ENCODE measurements at places on chromosomes 4 and X.
A peak's percentile ranks its signal among the peaks of the same experiment; 100 is the strongest.

- DNase-seq = no peak
Measured at GRCh38 chrX:41490446-41490845, 43.3 kb downstream of the NYX start.

- DNase-seq = no peak
Measured at GRCh38 chr4:185101354-185101890, 41.6 kb upstream of the SLC25A4 start.

DNA sequence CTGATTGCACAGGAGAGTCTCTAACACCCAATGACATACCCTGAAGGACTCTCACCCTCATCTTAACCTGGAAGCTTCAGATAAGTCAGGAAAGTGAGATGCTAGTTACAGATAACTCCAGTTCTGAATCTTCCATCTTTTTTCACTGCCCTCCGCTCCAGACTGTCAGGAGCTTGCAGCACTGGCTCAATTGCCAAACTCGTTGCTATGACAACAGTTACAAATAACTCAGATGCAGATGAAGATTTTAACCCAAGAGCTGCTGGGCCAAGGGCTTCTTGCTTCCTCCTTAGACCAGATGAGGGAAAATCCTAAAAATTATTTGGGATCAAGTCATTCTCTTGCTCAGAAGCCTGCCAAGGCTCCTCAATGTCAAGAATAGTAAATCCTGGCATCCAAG is 109.1 kb upstream of the HUWE1 start:
- DNase-seq = no peak

GRCh38 chr4:43843501-43843900 is 605.1 kb downstream of the KCTD8 start:
- DNase-seq = no peak

GRCh38 chrX:71606536-71607216 is 11.6 kb downstream of the CXCR3 start:
- DNase-seq = peak; percentile 46

- DNase-seq = peak; percentile 82
Measured at GRCh38 chrX:47581731-47582647, at the start of gene TIMP1. Gene TIMP1 (plus strand): TSS chrX:47582436. CDS start chrX:47583416, 980 bp downstream.

DNA sequence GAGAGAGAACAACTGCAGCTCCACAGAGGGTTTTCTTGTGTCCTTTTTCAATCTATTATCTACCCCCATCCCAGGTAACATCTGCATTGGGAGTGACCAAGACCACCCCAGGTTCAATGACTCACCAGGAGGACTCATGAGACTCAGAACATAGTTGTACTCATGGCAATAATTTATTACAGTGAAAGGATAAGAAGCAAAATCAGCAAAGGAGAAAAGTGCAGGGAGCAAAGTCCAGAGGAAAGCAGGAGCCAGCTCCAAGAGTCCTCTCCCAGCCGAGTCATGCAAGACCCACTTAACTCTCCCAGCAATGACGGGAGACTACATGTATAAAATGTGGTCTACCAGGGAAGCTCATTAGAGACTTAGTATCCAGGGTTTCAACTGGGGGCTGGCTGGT is 129.5 kb upstream of the RBPJ start:
- DNase-seq = no peak

- no peak for DNase-seq
Measured at GRCh38 chr4:6622744-6623143, 17.7 kb upstream of the MRFAP1 start.

DNA sequence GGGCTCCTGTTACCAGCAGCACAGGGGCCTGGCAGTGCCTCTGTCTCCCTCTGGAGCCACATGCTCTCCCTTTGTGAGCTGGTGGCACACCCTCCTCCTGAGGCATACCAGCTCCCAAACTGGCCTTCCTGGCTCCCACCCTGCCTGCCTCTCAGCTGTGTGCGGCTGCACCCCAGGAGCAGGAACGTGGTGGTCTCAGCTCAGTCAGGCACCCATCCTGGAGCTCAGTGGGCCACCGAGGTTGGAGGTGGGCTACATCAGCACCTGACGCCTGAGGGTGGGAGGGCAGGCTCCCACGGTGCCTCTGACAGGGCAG is 85.9 kb upstream of the NKX1-1 start:
- DNase-seq = no peak

DNA sequence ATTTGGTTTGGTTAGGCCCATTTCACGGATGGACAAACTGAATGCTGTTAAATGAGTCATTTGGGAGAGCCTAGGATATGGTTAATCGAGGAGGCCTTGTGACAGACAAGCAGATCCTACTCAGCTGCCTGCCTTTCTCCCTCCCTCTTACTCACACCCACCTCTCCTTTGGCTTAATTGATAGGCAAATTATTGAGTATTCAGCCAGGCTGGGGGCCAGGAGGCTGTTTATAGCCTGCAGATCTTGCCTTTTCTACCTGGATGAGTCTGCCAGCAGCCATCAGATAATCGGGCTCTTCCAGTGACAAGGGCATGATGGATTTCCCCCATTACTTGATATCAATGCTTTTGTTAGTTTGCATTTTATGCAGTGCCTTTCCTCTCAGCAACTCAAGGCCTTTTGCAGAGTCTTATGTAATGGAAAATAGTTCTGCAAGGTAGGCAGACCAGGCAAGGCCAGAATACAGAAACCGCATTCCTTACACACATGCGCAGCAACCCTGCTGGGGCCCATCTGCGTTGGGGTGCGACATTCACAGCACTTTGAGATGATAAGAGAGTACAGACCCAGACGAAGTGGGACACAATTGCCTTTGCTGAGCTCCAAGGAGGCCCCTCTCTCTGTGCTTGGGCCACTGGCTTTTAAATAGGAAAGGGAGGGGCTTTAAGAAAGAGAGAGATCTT is 96.2 kb upstream of the ATP6AP2 start:
- no peak for DNase-seq

- no peak for DNase-seq
Measured at GRCh38 chr4:67521506-67521905, 23.8 kb downstream of the CENPC start.

DNA sequence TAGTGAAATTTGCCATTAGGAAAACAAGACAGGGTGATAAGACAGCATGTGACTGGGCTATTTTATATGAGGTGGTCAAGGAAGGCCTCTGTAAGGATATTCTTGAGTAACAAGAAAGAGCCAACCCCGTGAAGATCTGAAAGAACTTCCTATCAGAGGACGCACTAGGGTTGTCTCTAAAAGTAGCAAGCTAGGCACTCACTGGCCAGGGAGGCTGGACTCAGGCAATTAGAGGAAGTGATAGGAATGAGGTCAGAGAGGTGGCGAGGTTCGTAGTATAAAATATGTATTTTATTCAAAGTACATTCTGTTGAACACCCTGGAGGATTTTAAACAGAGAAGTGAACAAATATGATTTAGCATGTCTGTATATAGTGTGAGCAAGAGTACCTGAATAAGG is 4.6 kb downstream of the BMPR1B start:
- DNase-seq = no peak

- DNase-seq = no peak
Measured at GRCh38 chr4:79399076-79399475, 9.0 kb downstream of the GK2 start.

DNA sequence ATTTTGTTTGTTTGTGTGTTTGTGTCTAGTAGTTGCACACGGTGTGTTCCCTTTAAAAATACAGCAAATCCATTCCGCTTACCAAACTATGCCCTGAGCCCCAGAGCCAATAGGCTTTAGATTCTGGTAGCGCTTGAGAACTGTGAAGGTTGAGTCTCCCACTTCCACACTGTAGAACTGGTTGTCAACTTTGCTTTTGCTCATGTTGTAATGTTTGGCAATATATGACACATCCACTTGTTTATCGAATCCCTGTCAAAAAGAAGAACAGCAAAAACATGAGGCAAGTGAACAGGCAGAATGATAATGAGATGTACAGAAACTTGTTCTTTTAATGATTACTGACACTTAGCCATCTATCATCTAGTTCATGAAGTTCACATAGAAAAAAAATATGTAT is 200.6 kb downstream of the MAPK10 start:
- DNase-seq = no peak

GRCh38 chr4:83771113-83771705 is 235.3 kb downstream of the GPAT3 start:
- no peak for DNase-seq

- DNase-seq = peak; percentile 21
Measured at GRCh38 chr4:39043861-39044363, 11.7 kb upstream of the TMEM156 start.

DNA sequence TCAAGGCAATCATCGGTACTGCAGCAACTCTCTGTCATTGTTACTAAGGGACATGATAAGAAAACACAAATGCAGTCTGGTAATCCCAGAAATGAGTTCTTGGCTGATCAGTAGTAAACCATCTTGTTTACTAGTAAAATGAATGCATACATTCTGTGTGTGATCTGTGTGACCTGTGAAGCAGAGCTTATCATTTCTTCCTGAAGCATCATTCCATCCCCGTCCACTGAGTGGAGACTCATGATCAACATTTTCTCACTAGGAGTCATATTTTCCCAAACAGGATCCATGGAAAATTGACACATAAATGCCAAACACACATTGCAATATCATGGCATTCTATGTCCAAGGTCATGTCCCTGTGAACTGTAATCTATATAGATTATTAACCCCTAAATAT is 226.1 kb downstream of the ANKRD50 start:
- DNase-seq = no peak

DNA sequence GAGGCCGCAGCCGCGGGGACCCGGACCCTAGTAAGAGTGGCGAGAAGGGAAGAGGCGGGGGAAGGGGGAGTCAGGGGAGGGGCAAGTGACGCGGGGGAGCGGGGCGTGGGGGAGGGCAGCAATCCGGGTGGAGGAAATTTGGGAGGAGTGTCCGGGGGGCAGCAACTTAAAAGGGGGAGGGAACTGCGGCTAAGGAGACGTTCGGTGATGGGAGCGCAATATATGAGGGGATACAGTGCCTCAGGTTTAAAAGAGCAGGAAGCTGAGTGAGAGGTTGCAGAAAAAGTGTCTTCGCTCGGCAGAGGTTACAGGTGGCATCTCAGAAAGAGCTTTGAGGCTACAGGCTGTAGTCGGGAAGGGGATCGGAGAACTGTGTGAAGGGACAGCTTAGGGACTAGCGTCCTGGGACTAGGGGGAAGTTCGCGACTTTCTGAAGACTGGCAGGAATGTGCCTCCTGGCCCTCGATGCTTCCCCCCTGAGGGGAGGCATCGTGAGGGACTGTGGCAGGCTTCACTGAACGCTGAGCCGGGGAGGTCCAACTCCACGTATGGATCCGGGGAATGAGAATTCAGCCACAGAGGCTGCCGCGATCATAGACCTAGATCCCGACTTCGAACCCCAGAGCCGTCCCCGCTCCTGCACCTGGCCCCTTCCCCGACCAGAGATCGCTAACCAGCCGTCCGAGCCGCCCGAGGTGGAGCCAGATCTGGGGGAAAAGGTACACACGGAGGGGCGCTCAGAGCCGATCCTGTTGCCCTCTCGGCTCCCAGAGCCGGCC is 519 bp downstream of the FOXO4 start:
- no peak for DNase-seq

DNA sequence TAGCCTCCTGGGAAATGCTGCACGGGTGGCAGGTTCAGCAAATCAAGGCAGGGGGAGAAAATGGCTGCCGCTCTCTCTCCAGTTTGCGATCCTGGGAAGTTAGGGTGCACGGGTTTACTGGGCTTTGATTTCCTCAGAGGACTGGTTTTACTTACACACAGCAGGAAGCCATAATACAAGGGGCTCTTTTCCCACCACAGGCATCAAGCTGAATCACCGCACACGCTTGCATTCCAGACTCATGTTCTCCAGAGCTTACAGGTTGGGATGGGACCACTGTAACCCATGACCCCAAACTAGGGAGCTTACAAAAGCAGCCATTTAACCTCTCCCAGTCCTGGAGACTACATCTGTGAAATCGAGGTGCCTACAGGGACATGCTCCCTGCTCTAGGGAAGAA is 159.8 kb downstream of the DHRSX start:
- DNase-seq = no peak

- no peak for DNase-seq
Measured at GRCh38 chrX:71118985-71119535, 664 bp downstream of the MED12 start.

- no peak for DNase-seq
Measured at GRCh38 chrX:8805974-8806373, 4.8 kb upstream of the FAM9A start.

- DNase-seq = no peak
Measured at GRCh38 chrX:43644124-43644701, 11.9 kb upstream of the MAOA start.

DNA sequence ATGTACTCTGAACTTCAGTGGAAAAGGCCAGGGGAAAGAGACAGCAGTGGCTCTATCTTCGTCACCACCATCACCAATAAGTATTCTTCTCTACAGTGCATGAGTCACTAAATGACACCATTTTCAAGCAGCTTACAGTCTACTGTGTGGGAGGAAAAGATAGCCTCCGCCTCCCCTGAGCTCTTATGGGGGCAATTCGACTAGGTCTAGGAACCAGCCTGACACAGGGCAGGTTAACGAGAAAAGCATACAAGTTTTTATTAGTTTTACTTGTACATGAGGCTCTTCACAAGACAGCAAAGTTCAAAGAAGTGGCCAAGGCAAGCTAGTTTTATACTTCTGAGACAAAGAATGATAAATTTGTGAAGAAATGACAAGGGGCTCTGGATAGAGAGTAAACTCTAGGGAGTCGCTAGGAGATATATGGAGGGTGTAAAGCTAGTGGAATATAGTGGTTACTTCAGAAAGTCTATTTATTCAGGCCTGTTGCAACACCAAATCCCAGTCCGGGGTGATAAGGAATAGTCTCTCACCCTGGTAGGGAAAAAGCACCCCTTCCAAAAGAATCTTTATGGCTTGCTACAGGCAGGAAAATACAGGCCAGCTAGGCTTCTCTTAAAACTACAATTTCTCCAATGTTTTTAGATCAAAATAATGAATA is 49.7 kb downstream of the SCD5 start:
- DNase-seq = no peak

DNA sequence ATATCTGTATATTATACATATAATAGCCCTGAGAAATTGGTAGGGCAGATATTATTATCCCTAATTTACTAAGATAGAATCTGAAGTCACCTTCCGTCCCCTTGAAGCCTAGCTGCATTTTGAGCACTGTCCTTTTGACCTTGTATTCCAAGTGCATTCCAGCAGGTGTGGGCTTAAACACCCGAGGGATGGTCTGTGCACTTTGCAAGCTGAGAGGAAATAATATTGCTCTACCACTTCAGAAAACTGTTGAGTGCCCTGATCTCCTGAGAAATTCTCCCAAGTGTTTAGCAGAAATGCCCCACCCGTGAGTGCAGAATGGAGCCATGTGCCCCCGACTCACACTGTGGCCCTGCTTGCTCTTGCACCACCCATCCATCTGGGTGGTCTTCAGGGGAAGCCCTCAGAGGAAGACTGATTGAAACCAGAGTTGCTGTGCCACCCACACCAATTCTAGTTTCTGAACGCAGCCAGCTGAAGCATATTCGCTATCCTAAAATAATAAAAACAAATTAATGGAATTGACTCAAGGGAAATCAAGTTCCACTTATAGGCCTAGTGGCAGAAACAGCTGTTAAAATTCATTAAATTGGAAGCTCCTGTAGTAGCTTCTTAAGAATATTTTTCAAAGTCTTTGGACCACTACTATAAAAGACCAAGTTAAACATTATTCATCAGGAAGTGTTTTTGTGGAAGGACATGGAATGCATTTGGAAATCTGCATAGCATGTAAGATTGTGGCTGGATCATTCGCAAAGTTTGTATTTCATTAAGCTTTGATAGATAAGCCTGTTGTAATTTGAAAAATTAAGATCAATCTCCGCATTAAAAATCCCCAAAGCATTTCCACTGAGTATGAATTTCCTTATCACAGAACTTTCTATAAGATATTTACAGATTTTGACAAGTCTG is 41.3 kb upstream of the PRKG2 start:
- DNase-seq = no peak

Measured in CD4-positive, alpha-beta T cell treated with Interferon gamma for 1 hour (primary cell).